Large intestine (tissue), 12 donors: ENCODE measurements at places on chromosomes 16 and 17. TPM values are rescaled to one million over a fixed set of nuclear protein-coding genes. Genes with fewer than 3 reads are reported as not detected.

HS3ST3A1 gene
- 0.27 TPM for polyA plus RNA-seq

GRCh38 chr16:2792940-2793339, 5.3 kb upstream of the PRSS41 start:
- DNase-seq: no peak

DNA sequence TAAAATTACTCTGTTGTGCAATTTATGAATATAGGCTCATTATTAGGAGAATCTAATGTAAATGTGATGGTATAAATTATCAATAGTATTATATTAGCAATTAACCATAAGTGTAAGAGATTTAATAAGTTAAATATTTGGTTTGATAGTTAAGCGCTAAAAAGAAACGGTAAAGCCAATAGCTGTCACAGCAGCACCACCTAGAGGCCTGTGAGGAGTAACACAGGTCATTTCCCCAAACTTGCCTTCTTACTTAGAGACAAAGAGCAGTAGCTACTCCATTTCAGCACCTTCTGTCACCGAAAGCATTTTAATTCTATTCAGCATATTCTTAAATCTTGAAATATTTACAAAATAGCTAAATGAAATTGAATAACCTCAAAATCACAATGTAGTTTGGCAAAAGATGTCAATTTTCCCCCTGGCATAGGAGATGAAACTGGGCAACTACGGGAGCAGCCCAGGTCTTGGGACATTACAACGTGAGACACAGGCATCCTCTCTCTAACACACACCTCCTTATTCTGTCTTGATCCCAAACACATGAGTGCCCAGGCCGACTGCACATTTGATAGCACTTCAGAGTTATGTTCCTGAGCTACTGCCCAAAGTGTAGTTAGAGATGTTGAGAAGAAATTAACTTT, 14.3 kb upstream of the DYNLRB2 start:
- DNase-seq: peak; percentile 54

DNA sequence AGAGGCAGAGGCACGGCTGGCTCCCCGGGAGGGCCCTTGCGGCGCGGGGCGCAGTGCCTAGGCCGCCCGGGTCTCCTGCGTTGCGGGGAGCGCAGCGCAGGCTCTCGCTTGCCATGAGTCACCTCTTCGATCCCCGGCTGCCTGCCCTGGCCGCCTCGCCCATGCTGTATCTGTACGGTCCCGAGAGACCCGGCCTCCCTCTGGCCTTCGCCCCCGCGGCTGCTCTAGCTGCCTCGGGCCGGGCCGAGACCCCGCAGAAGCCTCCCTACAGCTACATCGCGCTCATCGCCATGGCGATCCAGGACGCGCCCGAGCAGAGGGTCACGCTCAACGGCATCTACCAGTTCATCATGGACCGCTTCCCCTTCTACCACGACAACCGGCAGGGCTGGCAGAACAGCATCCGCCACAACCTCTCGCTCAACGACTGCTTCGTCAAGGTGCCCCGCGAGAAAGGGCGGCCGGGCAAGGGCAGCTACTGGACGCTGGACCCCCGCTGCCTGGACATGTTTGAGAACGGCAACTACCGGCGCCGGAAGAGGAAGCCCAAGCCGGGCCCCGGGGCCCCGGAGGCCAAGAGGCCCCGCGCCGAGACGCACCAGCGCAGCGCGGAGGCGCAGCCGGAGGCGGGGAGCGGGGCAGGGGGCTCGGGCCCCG, 390 bp downstream of the FOXL1 start:
- DNase-seq: no peak

DNA sequence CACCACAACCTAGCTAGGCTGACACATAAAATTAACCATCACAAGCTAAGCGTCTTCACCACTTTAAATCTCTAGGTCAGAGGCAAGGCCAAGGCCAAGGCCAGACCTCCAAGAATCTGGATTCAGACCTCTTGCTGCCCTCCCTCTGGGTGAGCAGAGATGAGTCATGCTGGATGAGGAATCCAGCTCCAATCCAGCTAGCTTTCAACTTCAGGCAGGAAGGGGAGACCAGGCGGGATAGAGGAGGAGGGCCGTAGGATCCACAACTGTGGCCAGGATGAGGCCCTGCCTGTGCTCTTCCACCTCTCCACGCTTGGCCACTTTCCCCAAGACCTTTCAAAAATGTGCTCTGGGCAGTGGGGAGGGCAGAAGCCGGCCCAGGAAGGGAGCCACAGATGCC, 14.7 kb downstream of the LRRC75A start:
- DNase-seq: no peak

GRCh38 chr16:87702325-87702811, 63.4 kb downstream of the KLHDC4 start:
- no peak for DNase-seq

DNA sequence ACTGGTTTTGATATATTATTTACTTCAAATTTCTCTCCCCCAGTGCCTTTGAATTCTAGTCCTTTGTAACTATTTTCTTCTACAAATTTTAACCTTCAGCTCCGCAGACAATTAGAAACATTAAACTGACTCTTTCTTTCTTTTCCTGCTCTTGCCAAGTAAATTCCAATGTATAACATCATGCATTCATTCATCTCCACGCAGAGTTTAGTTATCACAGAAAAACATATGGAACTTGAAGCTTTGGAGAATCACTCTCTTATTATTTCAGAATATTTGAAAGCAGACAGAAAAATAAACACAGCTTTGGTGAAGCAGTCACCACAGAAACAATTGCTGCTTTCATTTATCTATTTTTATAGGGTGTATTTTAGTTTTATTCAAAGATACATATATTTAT, 778.7 kb upstream of the CDH8 start:
- no peak for DNase-seq

SSTR5 gene
- polyA plus RNA-seq: 1.2 TPM

LPCAT2 gene
- 6.1 TPM for polyA plus RNA-seq

FCSK gene
- polyA plus RNA-seq: 38.0 TPM

GRCh38 chr17:354651-355556, 2.3 kb upstream of the RPH3AL start:
- DNase-seq: peak; percentile 56

NPIPA5 gene
- polyA plus RNA-seq: 19.6 TPM

GRCh38 chr17:32943206-32943605, 15.3 kb downstream of the TMEM98 start:
- no peak for DNase-seq

NPIPB6 gene
- polyA plus RNA-seq: 1.8 TPM

MEIOC gene
- polyA plus RNA-seq: 0.55 TPM

- DNase-seq: no peak
Measured at GRCh38 chr17:63464691-63465236, 12.1 kb upstream of the ACE start.

- DNase-seq: peak; percentile 65
Measured at GRCh38 chr16:24685539-24686432, 43.7 kb upstream of the TNRC6A start.

GRCh38 chr16:67312719-67313118, 13.8 kb downstream of the KCTD19 start:
- no peak for DNase-seq

DNA sequence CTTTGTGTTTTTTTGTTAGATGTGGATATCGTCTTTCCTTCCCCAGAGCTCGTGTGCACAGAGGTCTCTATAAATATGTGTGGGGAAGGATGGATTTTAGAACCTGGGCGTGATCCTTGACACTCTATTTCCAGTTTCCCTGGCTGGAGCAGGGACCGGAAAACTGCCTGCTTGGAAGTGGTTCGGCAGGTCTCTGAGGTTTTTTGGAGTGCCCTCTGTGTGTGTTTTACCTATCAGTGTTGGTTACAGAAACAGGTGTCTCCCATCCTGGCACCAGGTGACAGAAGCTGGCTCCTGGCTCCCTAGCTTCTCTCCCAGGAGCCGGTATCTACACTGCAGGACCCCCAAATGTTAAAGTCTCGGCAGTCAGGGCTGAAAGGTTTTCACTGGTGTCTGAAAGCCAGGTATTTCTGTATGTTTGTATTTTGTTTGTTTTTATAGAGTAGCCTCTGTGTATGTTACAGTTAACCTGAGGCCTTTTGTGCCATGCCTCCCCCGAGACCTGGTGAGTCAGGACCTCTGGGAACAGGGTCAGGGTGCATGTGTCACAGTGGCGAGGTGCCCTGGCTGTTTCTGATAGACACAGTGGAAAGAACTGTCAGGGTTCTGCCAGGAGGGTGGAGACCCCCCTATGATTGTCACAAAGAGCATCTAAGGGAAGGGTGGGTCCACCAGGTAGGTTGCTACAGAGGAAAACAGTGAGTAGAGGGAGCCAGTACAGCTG, 31.3 kb downstream of the ZC3H18 start:
- no peak for DNase-seq

GRCh38 chr17:42101513-42102292, 3.4 kb upstream of the ZNF385C start:
- no peak for DNase-seq

DNA sequence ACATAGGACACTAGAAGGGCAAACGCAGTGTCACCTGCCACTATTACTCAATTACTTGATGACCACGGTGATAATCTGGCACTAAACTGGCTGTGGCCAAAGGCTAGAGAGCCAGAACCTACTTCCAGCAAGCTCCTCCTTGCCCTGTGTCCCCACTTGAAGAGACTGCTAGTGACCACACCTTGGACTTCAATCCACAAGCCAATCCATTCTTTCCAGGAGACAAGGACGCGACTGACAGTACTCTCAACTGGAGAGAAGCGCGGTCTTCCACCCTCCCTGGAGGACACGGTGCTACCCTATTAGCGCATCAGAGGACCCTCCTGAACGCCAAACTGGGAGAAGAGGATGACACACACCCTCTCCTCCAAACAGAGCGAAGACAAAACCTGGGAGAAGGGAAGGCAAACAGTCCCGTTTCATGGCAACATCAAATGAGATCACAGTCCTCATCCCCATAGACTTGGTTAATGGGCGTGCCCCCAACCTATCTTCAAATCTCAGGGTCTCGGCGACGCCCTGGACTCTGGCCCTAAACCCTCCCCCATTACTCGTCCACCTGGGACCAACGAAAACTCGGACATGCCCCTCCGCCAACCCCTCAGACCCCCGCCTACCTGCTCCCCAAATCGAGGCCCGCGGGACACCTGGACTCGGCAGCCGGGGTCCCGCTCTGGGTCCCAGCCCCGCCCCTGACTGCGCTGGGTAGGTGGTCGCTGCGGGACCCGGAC, 508 bp downstream of the FLCN start:
- peak; percentile 70 for DNase-seq

KRT32 gene
- polyA plus RNA-seq: not detected

UMOD gene
- polyA plus RNA-seq: not detected

TP53TG3F gene
- not detected for polyA plus RNA-seq
